ENCODE measurements at places on chromosomes 4 and X.

- DNase-seq: no peak
Observed at GRCh38 chrX:68249401-68249831, 183.9 kb downstream of the OPHN1 start.

GRCh38 chr4:118390121-118390520, 37.3 kb upstream of the PRSS12 start:
- DNase-seq: no peak

- no peak for DNase-seq
Observed at GRCh38 chrX:19344661-19345060, 934 bp downstream of the PDHA1 start.

DNA sequence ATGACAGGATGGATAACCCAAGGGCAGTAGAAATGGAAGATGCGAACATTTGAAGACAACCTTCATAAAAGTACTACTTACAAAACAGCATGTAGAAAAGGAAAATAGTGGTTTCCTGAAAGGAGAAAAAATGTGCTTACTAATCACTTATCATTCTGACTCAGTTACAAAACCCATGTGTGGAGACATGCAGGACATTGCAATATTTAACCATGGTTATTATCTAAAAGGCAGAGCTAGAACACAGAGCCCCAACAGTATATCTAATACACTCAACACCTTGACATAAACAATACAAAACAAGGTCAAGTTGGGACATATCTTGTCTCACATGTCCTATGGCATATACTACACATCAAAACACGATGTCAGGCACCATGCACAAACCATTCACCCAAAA, 55.9 kb downstream of the EIF4E start:
- DNase-seq: no peak
